ENCODE measurements at places on chromosomes 4 and X.

- DNase-seq, result no peak
These were observed 40.4 kb upstream of the PPP1R2C start for GRCh38 chrX:42818151-42818921.

GRCh38 chrX:12874581-12874980 lies 7.7 kb downstream of the TLR7 start:
- DNase-seq, result no peak

GRCh38 chr4:687048-687970 lies 1.6 kb downstream of the SLC49A3 start:
- DNase-seq, result no peak

DNA sequence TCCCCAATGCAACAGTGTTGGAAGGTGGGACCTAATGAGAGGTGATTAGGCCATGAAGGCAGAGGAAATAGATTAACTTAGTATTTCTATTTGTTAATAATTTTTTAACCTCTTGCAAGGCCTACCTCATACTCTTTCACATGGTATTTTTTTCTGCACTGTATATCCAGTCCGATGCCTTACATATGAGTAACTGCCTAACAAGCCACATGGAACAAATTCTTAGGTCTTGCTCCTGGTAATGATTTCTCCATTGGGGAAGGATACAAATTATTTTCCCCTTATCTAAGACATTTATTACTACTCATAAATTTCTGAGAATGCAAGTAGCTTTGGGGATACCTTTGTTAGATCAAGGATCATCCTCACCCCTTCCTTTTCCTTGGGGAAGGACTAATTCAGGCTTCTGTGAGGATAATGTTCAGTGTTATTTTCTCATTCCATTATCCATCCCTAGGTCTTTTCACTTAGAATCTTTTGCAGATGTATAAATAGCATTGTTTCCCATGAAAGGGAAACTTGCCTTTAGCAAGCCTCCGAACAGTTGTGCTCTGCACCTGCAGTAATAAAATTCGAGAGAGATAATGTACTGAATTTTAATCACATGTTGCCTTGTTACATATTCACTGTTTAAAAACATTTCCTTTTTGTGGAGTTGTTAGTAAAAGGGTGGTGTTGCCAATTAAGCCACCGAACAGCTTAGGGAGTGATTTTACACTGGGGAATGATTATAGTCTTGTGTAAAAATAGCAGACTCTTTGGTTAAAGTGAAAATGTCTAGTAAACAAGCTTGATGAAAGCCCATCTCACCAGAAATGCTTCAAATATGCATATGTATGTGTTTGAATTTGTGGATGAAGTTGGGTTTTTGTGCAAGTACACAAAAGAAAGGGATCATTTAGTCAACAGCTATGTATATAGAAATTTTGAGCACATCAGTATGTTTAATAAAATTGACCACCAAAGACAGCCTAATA lies 89.9 kb downstream of the CFAP299 start:
- no peak for DNase-seq

DNA sequence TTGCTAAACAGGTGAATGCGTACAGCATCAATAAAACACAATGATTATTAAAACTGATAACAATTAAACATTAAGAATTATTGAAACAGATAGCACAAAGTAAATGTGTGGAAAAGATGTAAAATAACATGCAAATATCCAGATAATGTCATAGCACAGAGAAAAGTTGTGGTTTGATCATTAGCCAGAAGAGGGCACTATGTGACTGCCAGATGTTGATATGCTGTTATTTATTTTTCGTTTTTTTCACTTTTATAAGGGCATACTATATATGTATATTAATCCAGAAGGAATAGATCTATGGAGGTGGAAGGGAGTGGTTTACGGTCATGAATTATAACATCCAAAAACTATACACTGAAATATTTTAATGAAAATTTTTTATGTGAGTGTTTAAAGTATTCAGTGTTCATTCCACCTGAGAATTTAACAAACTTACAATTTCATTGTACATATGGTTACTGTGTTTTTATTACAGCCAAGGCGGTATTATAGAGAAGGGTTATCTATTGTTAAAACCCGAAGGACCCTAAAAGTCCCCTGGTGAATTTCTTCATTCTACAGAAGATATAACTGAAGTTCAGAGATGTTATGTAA lies 211.9 kb upstream of the UGT8 start:
- peak; percentile 18 for DNase-seq

- DNase-seq, result no peak
These were observed 42.3 kb upstream of the SRPX start for GRCh38 chrX:38262715-38263620.

DNA sequence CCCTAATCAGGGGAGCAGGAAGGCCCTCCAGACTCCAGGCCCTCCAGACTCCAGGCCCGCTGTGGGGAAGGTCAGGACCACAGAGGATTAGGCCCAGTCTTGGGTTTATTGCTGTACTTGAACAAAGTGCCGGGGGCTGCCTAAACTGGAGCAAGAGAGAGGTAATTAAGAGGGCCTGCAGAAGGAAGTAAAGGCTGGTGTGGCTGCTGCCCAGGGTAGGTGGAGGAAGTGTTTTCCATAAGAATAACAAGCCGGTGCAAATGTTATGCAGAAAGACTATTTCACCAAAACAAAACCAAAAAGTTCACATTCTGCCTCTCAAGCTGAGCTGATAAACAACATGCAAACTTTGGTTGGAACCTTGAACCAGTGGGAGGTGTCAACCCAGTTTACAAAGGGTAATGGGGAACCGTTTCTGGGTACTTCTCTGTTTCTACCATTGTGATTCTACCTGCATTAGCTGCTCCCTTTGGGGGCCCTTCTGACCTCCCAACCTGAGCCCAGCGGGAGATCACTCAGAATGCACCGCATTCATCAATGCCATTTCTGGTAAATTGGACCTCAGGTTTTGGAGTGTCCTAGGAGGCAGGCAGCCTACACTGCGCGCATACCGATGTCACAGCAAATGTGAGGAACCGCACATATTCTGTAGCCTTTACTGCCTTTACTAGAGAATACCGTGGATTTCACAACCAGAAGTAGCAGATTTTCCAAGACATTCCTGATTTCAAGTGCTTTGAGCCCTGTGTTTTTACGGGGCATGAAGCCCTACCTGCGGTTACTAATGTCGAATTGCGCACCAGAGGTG lies 59.7 kb upstream of the BCOR start:
- no peak for DNase-seq

DNA sequence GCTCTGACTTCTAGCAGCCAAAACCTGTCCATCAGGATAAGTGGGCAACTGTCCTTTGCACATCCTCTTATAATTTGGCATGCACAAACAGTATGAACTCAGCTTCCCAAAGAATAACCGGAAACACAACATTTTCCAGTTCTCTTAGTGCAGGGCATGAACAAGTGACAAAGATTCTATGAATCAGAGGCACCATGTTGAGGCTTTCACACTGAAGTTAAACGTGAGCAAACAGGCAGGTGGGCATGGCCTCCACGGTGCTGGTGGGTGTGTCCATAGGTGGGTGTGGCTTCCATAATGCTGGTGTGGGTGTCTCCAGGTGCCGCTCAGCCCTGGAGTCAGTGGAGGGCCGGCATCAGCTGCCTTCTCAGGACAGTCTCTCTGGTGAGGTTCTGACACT lies 196.5 kb downstream of the SMIM20 start:
- DNase-seq, result no peak

GRCh38 chr4:138611721-138612120 lies 369.6 kb upstream of the SLC7A11 start:
- DNase-seq, result no peak

GRCh38 chr4:8235224-8235623 lies 34.3 kb upstream of the HTRA3 start:
- no peak for DNase-seq

DNA sequence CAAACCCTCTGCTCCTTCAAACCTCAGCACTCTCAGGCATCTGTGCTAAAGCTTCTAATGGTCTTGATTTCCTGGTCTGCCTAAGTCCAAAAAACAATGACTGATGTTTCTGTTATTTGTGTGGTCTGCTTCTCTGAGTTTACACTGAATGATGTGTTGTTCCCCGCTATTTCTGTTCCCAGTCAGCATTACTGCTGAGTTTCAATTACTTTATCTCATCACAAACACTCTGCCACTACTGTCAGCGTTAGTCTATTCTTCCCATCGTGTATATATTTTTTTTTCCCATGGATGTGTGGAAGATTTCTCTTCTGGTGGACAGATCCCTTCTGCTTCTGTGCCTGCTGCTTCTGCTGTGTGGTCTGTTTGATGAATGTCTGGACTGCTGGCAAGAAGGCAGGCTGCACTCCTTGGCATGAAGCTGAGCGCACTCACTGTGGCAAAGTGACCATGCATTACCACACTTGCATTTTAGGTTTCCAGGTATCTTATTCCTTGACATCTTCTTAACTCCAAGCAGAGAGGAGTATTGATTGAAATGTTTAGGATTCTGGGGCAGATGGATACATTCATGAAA lies 106.9 kb upstream of the PAQR3 start:
- DNase-seq, result no peak

GRCh38 chrX:54172455-54172854 lies 10.6 kb downstream of the FAM120C start:
- no peak for DNase-seq

- no peak for DNase-seq
These were observed 29.1 kb downstream of the SPARCL1 start for GRCh38 chr4:87500092-87500462.

DNA sequence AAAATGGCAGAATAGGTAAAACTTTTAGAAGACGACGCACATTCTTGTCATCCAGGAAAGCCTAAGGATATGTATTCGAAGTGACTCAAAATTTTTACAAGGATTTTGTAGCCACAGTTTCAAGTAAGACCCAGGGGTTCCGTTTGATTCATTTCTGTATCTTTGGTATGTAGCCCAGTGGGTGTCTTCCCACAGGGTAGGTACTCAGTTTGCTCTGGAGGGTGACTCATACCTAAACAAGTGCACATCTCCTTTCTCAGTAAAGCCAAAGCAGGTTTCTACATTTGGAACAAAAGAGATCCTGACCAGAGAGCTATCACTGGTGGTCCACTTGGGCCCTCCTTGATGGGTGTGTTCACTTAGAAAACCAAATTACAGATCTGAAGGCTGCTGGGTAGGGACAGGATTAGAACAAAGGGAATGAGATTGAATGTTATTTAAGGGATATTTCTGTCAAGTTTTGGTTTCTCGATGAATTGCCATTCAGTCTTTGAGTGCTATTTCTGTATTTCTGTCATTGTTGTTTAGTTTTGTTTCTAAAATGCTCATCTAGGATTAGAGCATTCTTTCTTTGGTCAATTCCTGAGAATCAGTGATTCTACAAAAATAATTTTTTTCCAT lies 56.1 kb downstream of the PLS3 start:
- no peak for DNase-seq

GRCh38 chrX:118974908-118975671 lies 672 bp downstream of the LONRF3 start:
- DNase-seq, result no peak

- DNase-seq, result no peak
These were observed 33.5 kb upstream of the CHRNA9 start for GRCh38 chr4:40301603-40302002.

DNA sequence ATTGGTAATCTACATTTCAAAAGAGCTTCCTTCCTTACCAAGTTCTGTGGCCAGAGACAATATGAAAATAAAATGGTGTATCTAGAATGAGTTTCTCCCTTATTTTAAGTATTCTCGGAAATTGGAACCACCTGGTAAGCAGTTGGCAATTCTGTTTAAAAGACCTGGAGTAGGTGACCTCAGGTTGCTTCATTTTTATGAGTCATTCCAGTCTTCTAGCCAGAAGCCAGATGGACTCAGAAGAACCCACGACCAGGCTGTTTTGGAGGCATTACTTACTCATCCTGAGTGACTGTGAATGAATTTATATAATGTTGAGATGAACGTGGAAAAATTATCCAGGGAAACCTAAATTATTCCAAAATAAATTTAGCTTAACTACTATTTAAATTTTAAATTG lies 9.1 kb downstream of the BMPR1B start:
- DNase-seq, result no peak

DNA sequence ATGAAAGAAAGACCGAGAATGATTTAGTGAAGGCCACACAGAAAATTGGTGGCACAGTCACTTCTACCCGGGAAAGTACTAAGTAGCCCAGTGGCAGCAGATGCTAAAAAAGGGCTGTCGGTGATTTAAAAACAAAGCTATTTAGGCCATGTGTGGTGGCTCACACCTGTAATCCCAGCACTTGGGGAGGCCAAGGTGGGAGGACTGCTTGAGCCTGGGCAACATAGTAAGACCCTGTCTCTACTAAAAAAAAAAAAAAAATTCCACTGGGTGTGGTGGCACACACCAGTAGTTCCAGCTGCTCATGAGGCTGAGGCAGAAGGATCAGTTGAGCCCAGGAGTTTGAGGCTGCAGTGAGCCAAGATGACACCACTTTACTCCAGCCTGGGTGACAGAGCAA lies 144.2 kb downstream of the CBR4 start:
- DNase-seq, result no peak

DNA sequence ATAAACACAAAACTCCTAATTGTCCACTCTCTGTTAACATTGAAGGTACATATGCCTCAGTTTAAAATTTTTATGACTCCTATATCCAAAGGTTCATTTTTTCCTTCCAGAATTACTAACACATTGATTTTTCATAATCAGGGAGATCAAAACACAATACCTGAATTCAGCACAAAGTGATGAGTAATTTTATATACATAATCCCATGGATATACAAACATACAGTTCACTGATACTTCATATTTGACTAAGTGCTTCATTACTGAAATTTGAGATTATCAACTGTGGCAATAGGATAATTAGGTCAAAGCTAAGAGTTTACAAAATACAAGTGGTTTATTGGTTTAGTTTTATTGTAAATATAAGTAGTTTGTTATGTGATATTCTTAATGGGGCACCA lies 176.2 kb upstream of the PRPS2 start:
- no peak for DNase-seq

DNA sequence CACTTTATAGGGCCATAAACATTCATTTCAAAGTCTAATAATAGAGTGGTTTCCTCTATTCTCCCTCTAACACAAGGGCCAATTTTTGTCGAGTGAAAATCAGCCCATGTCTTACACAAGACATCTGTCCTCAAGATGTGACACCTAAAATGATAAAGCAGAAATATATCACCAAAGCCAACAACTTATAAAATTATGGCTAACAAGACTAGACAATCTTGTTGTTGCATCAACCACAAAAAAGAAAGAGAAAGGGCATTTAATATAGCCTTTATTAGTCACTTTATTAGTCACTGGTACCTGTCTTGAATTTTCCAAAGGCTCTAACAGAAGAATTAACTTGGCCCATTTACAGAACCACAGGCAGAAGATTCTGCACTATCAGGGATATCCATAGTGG lies 161.6 kb downstream of the SMIM20 start:
- DNase-seq, result no peak

All from stimulated activated CD4-positive, alpha-beta T cell treated with anti-CD3 and anti-CD28 coated beads, Interleukin-12 subunit alpha, Interleukin-12 subunit beta, amount 100 ng/mL, for 48 hours (primary cell).